ENCODE measurements at places on chromosomes 12 and 14.
A peak's percentile ranks its signal among the peaks of the same experiment; 100 is the strongest.

GRCh38 chr14:24224618-24225071 lies 7.5 kb downstream of the NEDD8 start:
- no peak for DNase-seq

DNA sequence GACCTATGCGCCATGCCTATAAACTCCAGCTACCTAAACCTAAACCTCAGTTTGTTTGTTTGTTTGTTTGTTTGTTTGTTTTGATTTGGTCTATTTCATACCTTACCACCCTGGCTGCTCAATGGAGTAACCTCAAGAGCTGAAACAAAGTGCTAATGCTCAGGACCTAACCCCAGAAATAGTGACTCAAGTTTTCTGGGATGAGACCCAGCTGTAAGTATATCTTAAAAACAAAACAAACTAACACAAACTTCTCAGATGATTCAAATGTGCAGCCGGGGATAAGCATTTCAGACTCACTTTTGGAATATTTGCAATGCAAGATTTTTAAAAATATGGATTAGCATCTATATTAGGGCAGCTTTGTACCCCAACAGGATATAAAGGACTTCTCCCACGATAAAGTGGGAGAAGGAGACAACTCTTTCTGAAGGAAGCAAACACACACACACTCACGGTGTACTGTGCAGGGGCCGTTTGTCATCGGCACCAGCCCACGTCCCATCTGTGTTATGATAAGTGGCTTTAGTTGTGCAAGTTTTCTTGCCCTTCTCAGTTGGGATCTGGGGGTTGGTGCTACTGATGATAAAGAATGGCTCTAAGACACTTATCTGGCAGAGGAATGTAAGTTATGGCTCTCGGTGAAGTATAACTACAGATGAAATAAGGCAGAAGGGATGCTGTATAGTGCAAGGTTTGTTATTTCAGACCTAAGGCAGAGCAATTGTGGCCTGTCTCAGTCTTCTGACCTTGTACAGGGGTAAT lies 516.7 kb upstream of the TMEM132C start:
- DNase-seq, result no peak

DNA sequence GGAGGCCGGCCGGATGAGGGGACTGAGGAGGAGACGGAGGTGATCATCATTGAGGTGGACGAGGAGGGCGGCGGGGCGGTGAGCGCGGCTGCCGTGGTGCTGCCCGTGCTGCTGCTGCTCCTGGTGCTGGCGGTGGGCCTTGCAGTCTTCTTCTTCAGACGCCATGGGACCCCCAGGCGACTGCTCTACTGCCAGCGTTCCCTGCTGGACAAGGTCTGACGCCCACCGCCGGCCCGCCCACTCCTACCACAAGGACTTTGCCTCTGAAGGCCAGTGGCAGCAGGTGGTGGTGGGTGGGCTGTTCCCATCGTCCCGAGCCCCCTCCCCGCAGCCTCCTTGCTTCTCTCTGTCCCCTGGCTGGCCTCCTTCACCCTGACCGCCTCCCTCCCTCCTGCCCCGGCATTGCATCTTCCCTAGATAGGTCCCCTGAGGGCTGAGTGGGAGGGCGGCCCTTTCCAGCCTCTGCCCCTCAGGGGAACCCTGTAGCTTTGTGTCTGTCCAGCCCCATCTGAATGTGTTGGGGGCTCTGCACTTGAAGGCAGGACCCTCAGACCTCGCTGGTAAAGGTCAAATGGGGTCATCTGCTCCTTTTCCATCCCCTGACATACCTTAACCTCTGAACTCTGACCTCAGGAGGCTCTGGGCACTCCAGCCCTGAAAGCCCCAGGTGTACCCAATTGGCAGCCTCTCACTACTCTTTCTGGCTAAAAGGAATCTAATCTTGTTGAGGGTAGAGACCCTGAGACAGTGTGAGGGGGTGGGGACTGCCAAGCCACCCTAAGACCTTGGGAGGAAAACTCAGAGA lies 9.6 kb downstream of the MMP14 start:
- no peak for DNase-seq

DNA sequence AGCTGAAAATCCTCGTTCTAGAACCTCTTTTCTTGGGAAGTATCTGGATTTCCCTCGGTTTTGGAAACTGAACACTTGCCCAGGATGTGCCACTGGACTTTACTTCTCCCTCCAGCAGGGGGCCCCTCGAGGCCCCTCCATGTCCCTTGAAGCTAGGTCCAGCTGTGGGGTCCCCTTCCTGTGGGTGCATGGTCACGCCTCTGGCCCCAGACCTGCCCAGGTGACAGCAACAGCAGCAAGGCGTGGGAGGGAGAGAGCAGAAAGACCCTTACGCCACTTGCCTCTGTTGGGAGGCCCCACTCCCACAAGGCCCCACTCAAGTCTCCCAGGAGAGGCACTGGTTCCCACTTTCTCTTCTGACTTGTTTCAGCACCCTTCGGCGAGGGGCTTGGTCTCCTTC lies 3.1 kb downstream of the SLC25A29 start:
- DNase-seq, result no peak

- no peak for DNase-seq
These were observed 43.6 kb upstream of the NAA30 start for GRCh38 chr14:57346741-57347140.

- DNase-seq, result no peak
These were observed 1.7 kb upstream of the GPD1 start for GRCh38 chr12:50102131-50102531.

DNA sequence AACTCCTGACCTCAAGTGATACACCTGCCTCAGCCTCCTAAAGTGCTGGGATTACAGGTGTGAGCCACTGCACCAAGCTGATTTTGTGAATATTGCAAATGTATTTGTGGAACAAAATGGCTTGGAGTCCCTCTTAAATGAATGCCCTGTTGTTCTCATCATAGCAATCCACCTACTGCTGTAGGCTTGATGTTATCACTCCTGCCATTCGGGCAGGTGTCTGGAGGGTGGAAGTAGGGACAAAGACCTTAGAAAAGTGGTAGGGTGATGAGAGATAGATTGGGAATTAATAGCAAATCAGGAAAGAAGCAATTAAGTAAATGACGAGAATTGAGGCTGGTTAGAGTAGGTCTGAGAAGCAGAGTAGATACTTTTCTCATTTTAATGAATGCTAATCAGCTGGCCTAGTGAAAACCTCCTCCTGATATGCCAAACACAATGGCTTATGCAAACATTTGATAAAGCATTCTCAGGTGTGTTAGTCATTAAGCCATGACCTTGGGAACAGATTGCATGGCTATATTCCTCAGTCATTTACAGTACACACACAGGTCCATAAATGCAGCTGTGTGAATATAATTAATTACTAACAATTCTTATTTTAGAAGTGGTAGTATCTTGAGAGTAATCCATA lies 60.5 kb upstream of the USP44 start:
- DNase-seq, result no peak

DNA sequence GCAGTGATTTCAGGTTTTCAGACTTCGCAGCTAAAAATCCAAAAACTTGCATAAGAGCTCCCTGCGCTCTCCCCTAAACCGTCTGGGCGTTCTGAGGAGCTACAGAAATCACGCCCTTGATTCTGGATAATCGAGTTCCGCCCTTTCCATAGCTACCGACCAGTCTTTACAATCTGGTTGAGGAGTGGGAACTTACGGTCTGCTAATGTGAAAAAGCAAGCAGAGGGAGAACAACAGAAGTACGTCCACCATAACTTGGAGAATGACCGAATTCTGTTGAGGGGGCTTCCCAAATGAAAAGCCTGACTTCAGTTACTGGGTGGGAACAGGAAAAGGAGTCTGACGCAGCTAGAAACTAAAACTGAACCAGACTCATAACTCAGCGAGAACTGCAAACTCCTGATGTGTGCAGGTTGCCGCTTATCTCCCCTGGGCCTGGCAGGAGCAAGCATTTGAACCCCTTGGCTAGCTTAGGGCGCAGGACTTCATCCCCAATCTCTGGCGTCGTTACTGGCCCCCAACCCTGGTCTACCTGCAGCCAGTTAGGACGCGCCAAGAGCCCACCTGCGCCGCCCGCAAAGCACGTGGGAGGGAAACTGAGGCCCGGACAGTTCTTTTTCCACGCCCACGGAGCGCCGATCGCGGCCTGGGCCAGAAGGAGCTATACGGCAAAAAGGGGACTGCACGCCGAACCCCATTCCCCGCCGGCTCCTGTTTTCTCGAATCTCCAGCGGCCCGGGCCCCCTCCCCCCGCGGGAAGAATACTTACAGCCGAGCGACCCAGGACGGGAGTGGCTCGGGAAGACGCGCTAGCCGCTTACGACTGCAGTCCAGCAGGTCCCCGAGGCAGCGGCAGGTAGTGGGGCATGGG lies 838 bp downstream of the LRIG3 start:
- no peak for DNase-seq

DNA sequence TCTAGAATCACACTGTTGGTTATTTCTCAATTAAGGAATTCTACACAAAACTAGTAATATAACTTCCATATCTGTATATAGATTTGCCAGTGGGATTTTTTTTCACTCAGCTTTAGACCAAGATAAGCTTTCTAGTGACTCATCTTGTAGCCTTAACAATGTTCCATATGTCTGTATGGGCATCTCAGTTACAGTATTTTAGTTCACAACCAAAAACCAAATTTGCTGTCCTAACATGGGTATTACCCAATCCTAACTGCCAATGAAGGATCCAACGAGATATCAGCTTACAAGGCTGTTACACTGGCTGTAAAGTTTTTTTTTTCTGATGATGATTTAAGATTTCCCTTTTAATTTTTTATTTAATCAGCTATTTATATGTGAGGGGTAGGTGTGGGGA lies 31.5 kb upstream of the KRR1 start:
- no peak for DNase-seq

- no peak for DNase-seq
These were observed 43.0 kb downstream of the ITPR2 start for GRCh38 chr12:26789731-26790644.

- no peak for DNase-seq
These were observed 80.4 kb upstream of the SINHCAF start for GRCh38 chr12:31406345-31406744.

DNA sequence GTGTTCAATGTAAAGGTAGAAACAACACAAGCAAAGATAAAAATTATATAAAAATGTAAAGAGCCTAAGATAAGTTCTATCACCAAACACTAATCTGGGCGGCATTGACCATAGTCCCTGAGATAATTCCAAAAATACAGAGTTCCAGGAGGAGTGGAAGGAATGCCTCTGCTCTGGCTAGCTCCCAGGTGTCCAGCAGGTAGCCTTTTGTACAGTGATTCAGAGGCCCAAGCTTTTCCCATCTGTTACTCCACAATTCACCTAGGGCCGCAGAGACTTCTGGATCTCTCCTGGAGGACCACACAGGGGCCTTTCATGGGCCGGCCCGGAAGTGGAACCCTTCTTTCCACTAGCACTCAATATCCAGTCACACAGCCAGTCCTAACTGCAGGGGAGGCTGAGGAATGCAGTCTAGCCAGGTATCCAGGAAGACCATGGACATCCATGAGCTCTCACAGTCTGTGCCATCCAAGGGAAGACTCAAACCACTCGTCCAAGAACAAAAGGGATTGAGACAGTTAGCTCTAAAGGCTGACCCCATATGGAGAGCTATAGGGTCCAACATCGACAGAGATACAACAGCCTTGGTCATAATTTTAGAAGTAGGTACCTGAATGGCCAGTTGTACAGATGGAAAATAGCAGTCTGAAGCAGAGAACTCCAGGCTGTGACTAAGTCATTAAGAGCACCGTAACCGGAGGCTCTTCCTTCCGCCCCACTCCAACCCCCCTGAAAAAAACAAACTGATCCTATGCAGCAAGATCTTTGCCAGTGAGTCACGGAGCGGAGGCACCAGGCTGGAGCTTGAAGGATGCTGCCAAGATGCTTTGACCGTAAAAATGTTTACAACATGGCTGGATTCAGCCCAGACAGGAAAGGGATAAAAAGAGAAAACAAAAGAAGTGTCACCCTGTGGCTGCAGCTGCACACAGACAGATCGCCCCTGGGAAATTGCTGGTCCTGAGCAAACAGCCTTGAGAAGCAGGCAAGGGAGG lies 204.8 kb downstream of the NUAK1 start:
- DNase-seq, result peak; percentile 12

- no peak for DNase-seq
These were observed 7.1 kb upstream of the OAS2 start for GRCh38 chr12:112971248-112971647.

DNA sequence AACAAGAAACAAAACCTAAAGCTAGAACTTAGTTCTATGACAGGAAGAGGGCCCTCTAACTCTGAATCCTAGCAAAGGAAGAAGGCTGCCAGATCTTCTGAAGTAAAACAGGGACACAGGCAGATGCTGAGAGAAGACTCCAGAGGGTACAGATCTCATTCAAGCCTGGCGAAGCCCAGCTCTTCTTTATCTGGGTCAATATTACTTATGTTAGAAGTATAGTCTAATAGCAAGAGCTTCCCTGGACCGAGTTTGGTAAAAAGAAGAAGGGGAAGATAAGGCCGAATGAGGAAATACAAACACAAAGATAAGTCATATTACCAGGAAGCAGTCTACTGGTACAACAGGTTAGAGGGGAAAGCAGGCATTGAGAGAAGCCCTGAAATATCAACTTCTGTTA lies 79.9 kb upstream of the CCDC91 start:
- DNase-seq, result no peak

DNA sequence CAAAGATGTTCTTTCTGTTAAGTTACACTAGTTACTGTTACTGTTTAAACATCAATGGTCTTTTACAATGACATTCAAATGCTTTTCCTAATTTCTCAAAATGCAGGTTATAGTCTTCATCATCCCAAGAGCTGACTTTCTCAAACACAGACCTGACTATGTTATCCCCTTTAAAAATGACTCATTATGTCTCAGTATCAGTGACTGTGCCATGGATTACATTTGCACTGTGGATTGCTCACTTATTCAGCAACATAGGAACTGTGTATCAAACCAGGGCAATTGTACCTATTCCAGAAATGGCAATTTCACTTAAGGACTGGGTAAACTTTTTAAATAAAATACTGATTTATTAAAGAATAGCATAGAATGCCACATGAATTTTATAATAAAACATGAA lies 630.2 kb upstream of the NOVA1 start:
- DNase-seq, result no peak

GRCh38 chr12:21771311-21771710 lies 3.2 kb downstream of the KCNJ8 start:
- DNase-seq, result no peak

GRCh38 chr12:32804301-32804700 lies 48.6 kb upstream of the YARS2 start:
- DNase-seq, result no peak

DNA sequence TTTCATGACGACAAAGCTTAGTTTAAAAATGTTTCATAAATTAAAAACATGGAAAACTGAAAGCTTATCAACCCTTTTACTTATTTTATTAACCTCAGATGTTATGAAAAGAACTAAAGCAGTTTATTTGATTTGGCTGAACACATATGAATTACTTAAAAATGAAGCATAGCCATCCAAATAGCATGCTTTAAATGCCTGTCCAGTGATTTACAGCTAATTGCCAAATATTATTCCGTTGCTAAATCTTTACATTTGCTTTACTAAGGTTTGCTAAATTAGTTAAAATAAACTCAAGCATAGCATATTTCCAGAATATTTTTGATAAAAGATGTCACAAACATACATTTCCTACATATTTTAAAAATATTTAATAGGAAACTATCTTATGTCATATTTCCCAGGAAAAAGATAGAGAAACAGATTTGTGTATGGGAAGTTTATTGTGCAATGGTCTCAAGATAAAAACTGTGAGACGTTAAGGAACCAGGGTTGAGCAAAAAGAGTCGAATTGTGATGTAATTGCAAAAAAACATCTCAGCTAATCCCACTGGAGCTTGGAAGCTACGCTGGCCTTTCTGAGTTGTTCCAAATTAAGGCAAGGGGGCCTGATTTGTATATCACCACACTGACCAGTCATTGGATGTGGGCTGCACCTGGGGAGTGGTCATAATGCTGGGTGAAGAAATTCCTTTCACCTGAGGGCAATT lies 25.8 kb downstream of the GPR135 start:
- no peak for DNase-seq

GRCh38 chr12:100987552-100988521 lies 193.3 kb downstream of the ANO4 start:
- DNase-seq, result no peak

All from brain pericyte (primary cell).